Stimulated activated CD4-positive, alpha-beta T cell treated with anti-CD3 and anti-CD28 coated beads, TNF-alpha, amount 100 ng/mL, for 24 hours (primary cell): ENCODE measurements at places on chromosomes 3 and 15.

- no peak for DNase-seq
These were observed 50.9 kb upstream of the CHRNB4 start for GRCh38 chr15:78691851-78692421.

DNA sequence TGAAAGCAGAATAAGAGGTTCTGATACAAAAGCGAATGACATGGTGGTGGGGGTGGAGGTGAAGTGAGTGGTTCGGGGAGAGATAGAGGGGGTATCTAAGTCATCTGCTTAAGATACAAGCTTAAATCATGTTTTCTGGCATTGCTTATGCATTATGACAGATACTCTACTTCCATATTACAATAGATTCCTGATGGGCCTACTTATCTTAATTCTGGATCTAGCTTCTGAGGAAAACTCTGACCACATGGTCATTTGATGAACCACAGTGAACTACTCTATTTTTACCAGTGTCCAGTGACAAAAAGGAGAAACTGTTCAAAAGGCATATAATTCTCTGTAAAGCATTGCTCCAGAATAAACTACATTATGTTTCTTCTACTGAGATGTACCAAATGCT, 673.7 kb upstream of the CCDC54 start:
- no peak for DNase-seq

DNA sequence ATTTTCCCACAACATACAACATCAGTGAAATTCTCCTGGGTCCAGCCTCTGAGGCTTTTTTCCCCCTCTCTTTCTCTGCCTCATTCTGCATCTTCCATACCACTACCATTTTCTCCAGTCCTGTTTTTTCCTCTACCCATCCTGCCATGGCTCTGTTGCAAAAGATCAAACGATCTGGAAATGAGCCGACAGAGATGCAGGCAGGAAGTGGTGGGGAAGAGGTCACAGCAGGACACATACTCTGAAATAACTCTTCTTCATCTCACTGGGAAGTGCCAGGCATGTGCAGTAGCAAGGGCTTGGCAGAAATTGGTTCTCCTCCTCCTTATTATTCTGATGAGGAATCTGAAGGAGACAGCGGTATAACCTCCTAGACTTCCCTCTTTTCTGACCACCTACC, 114.3 kb downstream of the CORO2B start:
- no peak for DNase-seq

DNA sequence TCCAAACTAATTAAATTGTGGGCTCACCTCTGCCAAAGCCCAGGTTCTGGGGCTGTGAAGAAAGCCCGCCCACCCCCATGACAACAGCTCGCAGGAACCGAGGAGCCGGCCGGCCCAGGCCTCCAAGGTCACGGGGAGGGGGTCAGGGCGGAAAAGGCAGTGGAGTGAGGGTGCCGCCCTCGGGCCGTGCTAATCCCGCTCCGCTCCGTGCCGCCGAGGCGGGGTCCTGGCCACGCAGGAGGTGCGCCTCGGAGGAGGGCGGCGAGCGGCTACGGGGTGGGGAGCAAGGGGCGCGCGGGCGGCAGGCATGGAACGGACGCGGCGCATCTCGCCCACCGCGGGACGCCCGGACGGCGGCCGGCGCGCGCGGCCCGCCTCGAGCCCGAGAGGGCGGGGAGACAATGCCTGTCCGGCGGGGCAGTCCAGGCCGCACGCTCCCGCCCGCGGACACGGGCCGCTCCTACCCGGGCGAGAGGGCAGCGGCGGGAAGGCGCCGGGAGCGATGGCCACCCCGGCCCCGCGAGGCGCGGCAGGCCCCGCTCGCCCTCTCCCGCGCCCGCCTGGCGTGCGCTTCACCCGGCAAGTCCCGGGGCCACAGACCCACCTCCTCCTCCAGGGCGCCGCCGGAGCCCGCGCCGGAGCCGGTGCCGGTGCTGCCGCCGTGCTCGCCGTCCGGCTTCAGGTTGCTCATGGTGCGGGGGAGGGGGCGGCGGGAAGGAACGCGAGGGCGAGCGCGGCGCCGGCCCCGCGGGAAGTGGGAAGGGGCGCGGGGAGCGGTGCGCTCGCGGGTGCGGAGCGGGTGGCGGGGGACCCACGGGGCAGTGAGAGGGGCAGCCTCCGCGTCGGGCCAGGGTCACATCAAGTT, 528 bp downstream of the RBPMS2 start:
- DNase-seq: no peak

- no peak for DNase-seq
These were observed 490.4 kb upstream of the PROK2 start for GRCh38 chr3:72275331-72275751.

DNA sequence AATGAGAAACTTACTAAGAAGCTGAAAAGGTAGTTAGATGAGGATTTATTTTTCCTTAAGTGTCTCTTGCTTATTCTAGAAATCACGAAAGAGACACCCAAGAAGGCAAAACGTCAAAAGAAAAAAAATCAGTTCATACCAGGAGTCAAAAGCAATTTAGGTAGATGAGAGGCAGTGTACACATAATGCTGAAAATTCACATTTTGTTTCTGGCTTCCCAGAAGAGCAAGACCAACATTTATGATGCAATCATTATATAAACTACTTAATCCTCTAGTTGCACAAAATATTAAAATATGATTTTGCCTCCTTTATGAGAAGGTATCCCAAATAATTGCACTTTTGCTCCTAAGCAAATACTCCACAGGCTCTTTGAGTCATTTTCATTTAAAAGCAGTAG, 228.0 kb downstream of the FMN1 start:
- DNase-seq: no peak

DNA sequence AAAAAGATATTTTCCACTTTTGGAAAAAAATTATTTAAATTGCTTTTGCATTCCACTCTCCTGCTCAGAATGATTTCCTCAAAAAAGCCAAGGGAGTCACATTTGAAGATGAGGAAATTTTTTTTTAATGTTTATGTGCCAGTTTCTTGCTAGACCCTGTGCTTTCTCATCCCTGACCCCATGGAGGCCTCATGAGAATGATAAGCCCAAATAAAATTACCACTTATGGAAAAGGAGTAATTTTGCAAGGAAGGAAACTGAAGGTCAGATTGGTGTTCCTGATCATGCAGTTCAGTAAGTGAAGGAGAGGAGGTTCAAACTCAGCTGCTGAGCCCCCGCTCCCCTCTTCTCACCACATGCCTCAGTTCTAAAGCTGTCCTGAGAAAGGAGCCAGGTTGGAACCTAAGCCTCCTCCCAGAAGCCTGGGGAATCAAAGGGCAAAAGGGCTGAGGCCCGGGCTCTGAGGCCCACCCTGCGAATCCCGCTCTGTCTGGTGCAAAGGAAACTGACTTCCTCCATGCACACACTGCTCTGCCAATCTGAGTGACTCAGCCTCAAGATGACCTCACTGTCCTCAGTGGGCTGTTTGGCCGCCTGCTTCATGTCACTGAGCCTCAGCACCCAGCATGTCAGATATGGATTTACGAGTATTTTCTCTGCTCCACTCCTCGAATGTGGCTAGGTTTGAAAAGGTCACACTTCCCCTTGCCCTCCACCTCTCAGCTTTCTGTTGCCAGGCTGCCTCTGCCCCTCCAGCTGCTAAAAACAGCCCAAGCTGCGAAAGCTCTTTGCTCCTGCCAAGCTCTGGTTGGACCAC, 56.9 kb upstream of the FLNB start:
- no peak for DNase-seq

- no peak for DNase-seq
These were observed 393.1 kb upstream of the ATP11B start for GRCh38 chr3:182399978-182400737.

- DNase-seq: no peak
These were observed 109.9 kb upstream of the LINGO1 start for GRCh38 chr15:77742570-77742969.

GRCh38 chr15:57635300-57635909, 43.7 kb downstream of the MYZAP start:
- no peak for DNase-seq

GRCh38 chr15:66239514-66239913, 14.0 kb downstream of the MEGF11 start:
- no peak for DNase-seq

DNA sequence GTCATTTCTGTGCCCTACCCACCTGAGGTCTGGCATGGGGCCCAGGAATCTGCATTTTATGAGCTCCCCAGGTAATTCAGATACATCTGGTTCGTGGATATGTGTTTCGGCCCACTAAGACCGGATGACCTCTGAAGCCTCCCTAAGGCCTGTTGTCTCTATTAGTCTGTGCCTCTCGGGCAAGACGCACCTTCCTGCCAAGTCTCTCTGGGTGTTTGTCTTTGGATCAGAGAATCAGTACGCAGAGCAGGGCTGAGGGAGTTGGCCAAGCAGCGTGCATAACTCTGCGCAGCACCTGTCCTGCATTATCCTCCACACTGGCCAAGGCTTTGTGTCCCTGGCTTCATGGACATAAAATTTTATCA, 181.0 kb downstream of the THSD4 start:
- DNase-seq: no peak

DNA sequence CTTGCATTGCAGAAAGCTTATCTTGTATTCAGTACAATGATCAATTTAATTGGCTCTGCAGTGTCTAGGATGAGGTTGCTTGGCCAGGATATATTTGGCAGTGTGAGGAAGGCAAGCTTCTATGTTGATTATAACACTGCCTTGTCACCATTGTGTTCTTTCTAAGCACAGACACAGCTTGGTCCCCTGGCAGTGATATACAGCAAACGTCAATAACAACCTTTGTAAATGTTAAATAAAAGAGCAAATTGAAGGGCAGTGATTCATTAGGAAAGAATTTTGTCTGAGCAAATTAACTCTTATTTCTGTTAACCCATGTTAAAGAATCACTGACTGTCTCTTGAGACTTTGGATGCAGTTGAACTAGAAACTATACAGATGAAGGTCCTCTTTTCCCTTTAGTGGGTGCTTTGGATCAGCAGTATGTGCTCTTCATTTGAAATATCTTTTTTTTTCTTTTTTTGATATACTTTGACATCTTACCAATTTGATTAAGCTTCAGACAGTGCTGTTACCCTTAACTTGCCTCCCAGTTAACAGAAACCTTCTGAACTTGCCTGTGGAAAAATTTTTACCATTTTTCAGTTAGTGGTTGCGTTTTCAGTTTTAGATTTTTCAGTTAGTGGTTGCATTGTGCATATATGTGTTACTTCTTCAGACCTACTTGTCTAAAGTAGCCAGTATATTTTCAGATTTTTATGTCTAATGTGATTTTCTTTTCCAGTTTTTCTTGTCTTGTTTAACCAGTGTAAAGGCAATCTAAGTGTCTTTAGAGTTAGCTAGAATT, 199.8 kb downstream of the TCF12 start:
- DNase-seq: no peak

GRCh38 chr3:102457644-102458043, 22.8 kb downstream of the ZPLD1 start:
- DNase-seq: no peak

- no peak for DNase-seq
These were observed 75.7 kb upstream of the FBN1 start for GRCh38 chr15:48721061-48721810.

DNA sequence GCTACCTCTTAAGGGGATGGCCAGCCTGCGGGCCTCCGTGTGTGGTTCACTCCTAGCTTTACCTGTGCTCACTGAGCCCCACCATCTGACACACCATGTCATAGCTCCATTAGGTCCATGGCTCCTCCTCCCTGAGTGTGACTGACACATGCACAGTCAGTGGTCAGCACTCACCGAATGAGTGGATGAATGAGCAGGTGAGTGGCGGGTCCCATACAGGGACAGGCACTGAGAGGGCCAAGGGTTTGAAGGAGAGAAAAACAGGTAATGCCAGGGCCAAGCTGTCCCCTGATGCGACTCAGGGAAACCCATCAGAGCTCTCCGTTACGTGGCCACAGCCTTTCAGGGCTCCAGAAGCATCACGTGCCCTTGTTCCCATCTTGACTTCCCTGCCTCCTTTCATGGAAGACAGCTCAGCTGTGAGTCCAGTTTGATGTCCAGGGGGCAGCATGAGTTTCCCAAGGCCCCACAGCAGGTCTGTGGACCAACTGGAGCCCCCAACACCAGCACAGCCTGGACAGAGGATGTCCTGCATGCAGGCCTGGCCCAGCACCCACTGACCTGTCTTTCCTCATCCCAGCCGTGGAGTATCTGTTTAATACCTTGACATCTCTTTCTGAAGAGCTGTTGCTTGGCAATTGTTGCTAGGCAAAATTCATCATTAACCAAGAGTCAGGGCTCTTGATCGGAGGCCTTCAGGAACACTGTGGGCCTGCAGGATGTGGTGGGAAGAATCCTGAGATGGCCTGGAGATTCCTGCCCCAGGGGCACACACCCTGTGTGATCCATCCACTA, 84.4 kb downstream of the PLXNA1 start:
- DNase-seq: no peak

DNA sequence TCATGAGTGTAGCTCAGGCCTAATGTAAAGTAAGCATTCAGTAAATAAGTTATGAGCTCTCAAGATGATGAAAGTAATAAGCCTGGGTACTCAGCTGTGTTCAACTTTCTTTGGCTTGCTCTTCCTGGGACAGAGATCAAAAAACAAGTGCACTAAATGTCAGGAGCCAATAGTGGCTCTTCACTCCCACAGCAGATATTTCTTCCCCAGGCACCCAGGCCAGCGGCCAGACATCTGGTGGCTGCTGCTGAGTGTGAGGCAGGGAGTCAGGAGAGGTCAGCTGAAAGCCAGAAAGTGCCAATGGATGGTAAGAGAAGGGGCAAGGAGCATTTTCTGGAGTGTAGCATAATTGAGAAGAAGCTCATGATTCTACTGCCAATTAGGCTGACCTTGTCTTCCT, 18.2 kb upstream of the ITGA11 start:
- DNase-seq: no peak

- no peak for DNase-seq
These were observed 1.0 kb downstream of the GLYCTK start for GRCh38 chr3:52288674-52289073.

DNA sequence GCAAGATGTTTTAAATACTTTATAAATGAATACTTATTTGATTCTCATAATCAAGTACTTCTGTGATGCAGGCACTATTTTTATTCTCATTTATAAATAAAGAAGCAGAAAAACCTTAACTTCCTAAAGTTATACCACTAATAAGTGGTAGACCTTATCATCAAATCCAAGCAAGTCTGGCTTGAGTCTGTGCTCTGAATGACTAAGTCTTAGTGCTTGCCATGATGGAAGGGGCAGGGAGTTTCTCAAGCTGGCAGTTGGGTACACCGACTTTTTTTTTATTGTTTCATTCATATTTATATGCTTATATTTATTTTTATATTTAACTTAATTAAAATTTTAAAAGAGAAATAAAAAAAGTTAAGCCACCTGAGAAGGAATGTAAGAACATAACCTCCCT, 23.6 kb downstream of the SLMAP start:
- DNase-seq: no peak

- DNase-seq: no peak
These were observed 98.6 kb upstream of the ARHGEF26 start for GRCh38 chr3:154022606-154023005.

GRCh38 chr3:151459358-151459757, 1.5 kb downstream of the IGSF10 start:
- no peak for DNase-seq
